ENCODE measurements at places on chromosomes 3 and 15.

GRCh38 chr3:128940252-128940651 is 53.6 kb downstream of the CFAP92 start:
- no peak for DNase-seq

DNA sequence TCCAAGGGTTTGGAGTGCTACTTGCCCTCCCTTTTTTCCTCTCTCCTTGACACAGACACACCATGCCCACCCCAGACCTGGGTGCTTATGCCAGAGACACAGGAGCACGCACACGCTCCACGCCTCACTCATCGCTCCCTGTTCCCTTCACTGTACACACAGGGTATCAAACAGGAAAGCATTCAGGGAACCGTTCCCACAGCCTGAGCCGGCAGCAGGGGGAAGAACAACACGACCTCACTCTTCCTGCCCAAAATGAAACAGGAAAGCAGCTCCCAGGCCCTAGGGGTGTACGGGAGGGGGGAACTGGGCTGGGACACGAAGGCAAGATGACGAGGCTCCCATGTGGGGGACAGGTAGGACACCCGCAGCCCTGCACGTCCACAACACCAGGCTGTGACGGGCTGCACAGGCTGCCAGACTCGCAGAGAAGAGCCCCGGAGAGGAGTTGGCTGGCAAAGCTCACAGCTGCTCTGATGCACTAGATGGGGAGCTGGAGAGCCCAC is 11.2 kb downstream of the DLL4 start:
- DNase-seq: no peak

DNA sequence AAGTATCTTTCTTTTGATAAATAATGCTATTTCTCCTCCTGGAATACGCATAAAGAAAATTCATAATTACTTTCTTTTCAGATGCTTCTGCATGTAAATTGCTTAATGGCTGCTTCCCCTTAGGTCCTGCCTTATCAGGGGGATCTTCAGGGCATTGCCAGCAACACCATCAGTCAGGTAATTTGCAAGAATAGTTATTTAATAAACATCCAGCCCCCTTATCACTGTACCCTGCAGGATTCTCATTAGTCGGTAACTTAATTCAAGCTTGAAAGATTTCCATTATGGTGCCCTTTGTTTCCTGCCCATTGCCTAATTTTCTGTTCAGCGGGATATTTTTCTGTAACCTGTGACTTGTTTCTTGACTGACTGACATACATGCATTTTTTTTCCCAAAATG is 414.5 kb downstream of the MFSD1 start:
- DNase-seq: no peak

DNA sequence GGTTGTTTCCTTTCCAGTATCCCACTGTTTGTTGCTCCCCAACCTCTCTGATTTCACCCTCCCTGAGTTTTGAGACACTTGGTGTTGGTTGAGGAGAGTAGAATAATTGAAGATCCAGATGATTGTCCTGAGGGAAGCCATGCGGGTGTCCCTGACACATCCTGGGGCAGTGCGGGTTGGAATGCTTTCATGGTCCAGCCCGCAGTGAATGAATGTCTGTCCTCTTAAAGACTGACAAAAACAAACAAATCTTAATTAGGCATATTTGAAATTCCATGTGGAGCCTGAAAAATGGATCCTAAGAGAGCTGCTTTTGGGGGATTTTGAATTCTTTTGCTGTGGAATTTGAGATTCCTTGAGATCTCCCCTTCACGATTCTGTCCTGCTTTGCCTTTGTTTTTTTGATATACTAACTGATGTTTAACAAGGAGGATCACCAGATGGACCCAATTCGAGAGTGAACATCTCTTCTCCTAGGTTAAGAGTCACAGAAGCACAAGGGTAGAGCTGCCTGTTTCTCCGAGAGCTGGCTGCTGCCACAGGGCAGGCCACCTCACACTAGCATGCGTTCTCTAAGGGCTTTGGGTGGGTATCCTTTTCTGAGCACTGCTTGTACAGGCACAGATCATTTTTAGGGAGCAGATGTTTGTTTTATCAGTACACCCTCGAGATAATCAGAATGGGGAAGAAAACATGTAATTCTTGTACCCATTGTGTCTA is 47.4 kb downstream of the GPR171 start:
- DNase-seq: no peak

DNA sequence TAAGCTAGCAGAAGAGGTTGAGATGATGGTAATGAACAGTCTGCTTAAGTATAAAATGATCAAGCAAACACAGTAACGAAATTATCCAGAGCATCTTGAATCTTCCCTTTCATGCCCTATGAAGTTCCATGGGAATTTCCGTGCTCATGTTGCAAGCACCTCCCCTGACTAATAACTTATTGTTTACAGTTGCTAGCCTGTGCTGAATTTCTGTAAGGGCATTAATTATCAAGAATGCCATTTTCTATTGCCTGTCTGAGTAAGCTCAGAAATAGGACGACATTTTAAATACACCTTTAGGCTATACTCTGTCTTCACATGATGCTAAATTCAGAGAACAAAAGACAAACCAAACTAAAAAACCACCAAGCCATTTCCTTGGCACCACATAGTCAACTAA is 257.5 kb upstream of the LRTM1 start:
- DNase-seq: no peak

DNA sequence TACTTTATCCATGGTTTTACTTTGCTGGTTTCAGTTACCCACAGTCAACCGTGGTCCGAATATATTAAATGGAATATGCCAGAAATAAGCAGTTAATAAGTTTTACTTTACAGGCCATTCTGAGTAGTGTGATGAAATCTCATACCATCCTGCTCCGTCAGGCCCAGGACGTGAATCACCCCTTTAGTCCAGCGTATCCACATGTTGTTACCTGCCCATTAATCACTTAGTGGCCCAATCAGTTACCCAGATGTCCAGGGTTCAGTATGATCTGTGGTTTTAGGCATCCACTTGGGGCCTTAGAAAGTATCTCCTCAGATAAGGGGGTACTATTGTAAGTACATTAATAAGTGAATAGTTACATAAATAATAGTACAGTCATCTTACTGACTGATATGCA is 88.0 kb downstream of the TTBK2 start:
- no peak for DNase-seq

GRCh38 chr3:10329495-10330015 is 8.6 kb upstream of the SEC13 start:
- DNase-seq: no peak

DNA sequence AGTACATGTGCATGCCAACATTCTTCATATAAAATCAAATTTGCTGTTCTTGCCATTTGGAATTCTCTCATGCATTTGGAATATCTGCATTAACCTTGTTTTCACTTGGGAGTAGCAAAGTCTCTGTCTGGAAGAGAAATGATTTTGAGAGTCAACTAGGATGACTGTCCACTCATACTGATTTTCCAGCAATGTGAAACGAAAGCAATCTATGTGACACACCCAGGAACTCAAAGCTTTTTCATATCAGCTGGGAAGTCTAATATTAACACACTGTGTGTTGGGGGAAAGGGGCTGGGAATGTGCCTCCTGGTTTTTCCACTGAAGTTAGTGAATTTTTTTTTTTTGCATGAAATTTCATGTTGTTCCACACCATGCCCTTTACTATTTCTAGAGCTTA is 124.9 kb downstream of the DUT start:
- no peak for DNase-seq

DNA sequence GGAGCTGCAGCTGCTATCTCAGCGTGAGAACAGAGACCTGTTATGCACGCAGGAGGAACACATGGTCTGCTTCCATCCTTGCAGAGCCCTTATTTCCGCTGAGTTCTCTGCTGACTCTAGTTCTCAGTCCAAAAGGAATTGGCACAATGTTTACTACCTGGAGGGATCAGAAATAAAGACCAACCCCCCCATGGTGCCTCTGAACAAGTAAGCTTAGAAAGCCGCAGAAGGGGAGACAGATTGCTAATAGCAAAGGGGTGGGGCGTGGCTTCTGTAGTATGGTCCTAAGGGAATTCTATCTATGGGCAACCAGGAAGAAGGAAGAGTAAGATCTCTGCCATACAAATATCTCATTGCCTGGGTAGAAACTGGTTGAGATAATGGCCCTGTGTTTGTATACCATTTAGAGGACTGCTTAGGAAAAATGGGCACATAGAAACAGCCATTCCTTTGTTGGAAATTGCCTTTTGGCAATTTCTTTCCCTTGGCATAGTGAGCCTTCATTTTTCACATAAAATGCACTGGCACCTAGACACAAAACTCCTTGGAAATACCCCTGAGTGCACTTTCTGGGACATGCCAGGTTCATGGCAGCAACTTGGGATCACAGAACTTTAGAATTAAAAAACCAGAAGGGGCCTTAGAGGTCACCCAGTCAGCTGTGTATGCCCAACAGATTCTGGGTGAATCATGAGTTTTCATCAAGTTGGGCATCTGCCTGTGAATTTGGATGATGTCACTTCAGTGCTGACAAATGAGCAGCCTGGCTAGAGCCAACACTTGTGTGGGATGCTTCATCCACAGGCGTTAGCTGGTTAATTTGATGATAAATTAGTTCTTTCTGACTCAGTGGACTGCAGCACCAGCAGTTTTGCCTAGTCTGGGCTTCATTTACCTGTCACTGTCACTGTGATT is 57.4 kb upstream of the STXBP5L start:
- peak; percentile 98 for DNase-seq

GRCh38 chr15:60134609-60135008 is 130.5 kb downstream of the FOXB1 start:
- peak; percentile 20 for DNase-seq

GRCh38 chr15:38683382-38684242 is 119.0 kb upstream of the RASGRP1 start:
- peak; percentile 18 for DNase-seq

- DNase-seq: no peak
Measured at GRCh38 chr15:32849769-32850668, 132.2 kb downstream of the GREM1 start.

DNA sequence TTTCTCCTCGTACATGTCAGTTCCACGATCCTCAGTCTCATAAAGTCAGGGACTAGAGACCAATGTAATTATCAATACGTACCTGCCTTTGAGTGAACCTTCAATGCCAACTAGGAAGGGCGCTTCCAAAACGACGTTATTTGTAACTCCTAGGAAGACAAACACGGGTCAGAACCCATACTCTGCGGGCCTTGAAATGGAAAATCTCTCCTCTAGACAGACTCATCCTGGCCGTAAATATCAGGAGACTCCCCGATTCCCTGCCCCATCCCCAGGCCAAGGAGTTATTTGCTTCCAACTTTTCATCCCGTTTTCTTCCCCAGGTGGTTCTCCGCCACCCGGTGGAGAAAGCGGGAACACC is 578 bp downstream of the OIP5 start:
- no peak for DNase-seq

GRCh38 chr3:52792413-52792812 is 2.2 kb upstream of the ITIH3 start:
- no peak for DNase-seq

- no peak for DNase-seq
Measured at GRCh38 chr3:127370906-127371305, 83.1 kb upstream of the PRR20G start.

DNA sequence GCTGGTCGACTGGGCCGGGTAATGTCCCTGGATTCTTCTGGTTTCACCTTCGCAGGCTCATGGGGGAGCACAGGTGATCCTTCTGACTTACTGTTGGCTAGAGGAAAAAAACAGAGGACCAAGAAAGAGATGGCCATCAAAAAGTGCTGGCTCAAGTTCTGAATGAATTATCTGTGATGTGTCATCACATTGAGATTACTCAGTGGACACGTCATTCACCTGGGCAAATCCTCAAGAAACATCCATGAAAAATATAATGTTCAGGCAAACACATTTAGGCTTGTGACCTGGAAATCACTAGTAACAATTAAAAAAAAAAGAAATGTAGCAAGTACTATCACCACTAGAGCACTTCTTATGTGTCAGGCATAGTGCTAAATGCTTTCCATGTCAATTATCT is 81.5 kb upstream of the SLC2A2 start:
- DNase-seq: no peak

DNA sequence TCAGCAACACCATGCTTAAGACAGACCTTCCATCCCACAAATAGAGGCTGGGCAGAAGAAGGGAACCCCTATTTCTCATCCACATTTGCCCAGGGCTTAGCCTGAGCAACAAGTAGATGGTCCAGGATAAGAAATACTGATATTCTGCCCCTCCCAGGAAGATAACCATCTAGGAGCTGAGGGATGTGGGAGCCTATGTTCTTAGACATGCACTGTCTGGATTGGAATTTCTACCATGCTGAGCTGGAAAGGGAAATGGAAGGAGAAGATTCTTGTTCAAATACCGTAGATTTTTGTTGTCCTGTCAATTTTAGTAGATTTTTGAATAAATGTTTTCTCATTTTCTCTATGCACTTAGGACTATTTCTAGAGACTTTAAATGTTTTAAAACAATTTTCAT is 450.7 kb upstream of the SEMA6D start:
- DNase-seq: no peak

- DNase-seq: no peak
Measured at GRCh38 chr3:66800941-66801545, 197.1 kb upstream of the KBTBD8 start.

DNA sequence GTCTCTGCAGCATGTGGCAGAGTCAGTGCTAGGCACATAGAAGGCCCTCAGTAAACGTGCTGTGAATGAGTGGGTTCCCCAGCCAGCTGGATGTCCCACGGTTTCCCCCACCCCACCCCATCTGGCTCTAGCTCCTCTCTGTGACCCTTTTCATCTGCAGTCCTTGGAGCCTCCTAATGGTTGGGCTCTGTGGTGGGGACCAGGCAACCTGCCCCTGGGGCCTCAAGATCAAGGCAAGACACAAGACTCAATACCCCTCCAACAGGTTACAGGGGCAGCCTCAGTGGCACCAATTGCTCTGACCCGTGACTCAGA is 17.1 kb upstream of the CYP11A1 start:
- no peak for DNase-seq

DNA sequence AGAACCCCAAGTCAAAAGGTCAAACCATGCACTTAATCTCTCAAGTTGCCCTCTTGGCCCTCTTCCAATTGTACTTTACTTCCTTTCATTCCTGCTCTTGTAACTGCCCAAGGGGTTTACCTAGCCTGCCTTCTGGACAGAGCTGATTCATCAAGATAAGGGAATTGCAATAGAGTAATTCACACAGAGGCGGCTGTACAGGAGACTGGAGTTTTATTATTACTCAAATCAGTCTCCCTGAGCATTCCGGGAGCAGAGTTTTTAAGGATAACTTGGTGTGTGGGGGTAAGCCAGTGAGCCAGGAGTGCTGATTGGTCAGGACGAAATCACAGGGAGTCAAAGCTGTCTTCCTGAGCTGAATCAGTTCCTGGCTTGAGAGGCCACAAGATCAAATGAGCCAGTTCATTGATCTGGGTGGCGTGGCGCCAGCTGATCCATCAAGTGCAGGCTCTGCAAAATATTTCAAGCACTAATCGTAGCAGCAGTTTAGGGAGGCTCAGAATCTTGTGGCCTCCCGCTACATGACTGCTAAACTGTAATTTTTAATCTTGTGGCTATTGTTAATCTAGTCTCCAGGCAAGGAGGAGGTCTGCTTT is 590.0 kb downstream of the EPHA3 start:
- no peak for DNase-seq

GRCh38 chr3:37254316-37254715 is 79.9 kb upstream of the LRRFIP2 start:
- no peak for DNase-seq

- no peak for DNase-seq
Measured at GRCh38 chr3:75342425-75342824, 321.7 kb upstream of the FRG2C start.
